SW 1271 (cell line): ENCODE measurements at places on chromosomes 1 and 21.

- no peak for DNase-seq
These were observed 532.0 kb downstream of the RWDD3 start for GRCh38 chr1:95766036-95766435.

DNA sequence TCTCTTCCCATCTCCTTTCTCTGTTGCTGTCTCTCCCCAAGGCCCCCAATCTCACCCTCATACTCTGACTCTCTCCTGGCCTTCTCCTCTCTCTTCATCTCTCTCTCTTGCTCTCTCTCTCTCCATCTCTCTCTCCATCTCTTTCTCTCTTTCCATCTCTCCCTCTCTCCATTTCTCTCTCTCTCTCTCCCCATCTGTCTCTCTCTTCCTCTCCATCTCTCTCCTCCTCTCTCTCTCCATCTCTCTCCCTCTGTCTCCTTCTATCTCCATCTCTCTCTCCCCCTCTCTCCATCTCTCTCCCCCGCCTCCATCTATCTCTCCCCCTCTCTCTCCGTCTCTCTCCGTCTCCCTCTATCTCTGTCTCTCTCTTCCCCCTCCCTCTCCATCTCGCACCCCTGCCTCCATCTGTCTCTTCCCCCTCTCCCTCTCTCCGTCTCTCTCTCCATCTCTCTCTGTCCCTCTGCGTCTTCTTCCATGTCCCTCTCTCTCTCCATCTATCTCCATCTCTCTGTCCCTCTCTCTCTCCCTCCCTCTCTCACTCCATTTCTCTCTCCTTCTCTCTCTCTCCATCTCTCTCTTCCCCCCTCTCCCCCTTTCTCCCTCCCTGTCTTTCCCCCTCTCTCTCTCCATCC lies 16.0 kb upstream of the EPHA8 start:
- no peak for DNase-seq

DNA sequence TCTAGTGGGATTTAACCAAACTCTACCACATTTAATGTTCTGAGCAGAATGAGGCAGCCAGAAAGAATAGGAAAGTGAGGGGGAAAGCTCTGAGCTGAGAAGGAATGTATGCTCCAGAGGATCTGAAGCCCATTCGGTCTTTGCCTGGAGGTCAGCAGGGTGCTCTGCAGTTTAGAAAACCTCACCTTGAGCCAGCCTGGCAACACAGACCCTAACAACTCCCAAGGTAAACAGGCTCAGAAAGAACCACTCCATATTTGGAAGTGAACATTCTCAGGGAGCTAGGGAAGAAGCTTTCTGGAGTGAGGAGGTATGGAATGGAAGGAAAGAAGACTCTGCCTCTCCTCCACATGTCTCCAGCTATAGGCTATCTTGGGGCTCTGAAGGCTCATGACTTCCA lies 398.8 kb downstream of the SEC16B start:
- DNase-seq = no peak

DNA sequence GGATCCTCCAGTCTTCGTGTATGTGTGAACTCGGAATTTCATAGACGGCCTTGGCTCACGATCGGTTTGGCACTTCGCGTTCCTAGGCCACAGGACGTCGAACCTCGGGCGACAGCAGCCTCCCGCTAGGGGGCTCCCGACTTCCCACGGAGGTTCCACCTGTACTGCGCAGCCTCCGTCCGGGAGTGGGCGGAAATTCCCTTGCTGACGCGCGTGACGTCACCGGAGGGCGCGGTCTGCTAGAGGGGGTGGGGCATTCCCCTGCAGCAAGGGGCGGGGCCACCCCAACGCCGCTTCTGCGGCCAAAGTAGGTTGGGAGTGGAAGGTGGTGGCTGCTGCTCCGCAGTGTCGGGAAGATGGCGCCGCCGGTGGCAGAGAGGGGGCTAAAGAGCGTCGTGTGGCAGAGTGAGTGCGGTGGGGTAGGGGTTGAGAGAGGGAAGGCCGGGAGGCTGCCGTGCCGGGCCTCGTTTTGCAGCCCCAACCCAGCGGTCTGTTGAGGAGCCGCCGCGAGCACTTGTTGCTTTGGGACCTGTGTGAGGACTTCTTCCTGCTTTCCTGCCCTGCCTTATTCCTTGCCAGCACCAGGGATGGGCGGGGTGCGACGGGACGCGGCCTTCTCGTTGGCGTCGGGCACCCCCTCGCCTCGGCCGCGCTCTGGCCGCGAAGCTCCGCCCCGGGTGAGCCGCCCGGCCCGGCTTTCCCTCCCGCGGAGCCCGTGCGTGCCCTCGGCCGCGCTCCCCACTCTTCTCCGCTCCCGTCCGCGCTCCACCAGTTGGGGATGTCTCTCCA lies at the start of gene STXBP3:
Gene STXBP3, plus strand, starts transcription at position 293 of the 789 bp plus-strand sequence. Its CDS starts 64 bp downstream, at position 357.
- peak; percentile 90 for DNase-seq

GRCh38 chr21:35275776-35276175 lies 226.7 kb upstream of the RUNX1 start:
- no peak for DNase-seq

DNA sequence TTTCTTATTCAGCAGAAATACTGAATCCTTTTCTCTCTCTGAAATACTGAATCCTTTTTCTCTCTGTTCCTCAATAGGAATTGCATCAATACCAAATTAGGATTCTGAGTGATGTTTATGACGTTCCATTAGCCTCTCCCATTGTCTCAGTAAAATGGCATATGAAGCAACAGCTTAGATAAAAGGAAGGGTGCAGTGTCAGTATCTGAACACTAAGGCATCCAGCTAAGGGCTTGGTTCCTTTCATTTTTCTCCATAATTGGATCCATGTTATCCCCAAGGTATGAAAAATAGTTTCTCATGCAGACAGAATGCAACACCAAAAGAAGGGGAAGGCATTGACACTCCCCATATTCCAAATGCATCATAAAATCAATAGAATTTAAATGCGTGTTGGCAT lies 61.5 kb upstream of the RAVER2 start:
- no peak for DNase-seq

GRCh38 chr1:16971341-16972188 lies 8.9 kb downstream of the MFAP2 start:
- DNase-seq = no peak

GRCh38 chr1:174167265-174167803 lies 8.0 kb downstream of the RABGAP1L start:
- no peak for DNase-seq

DNA sequence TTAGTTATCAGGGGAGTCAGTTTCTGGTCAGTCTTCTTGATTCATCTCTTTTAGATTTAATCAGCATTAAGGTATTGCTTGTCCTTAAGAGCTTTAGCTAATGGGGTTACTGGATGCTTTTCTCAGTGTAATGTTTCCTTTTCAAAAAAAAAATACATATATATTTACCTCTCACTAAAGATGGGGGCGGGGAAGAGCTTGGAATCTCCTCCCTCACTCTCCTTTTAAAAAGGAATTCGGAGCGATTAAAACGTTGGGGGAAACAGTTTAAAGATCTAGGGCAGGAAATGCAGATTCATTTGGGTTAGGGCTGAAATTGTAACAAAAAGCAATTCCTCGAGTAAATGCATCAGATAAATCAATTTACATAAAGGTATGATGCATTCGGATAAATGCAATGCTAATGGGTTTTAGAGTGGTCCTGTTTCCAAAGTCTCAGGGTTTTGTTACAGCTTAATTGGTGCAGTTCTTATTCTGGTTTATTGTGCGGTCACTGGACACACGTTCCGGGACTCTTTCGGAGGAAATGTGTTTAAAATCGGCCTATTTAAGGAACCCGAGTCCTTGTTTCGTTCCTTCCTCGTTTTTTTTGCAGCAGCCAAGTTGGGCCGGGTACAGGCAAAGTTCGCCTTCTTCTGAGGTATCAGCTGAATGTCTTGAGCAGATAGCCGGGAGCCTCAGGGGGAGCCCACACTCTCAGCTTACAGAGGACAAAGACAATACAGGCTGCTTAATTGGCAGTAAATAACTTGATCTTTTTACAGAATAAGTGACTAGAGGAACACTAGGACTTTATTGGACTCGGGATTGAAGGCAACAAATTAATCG lies 1.6 kb downstream of the LMO4 start:
- no peak for DNase-seq

- no peak for DNase-seq
These were observed 40.1 kb downstream of the RSPH1 start for GRCh38 chr21:42455754-42456440.

DNA sequence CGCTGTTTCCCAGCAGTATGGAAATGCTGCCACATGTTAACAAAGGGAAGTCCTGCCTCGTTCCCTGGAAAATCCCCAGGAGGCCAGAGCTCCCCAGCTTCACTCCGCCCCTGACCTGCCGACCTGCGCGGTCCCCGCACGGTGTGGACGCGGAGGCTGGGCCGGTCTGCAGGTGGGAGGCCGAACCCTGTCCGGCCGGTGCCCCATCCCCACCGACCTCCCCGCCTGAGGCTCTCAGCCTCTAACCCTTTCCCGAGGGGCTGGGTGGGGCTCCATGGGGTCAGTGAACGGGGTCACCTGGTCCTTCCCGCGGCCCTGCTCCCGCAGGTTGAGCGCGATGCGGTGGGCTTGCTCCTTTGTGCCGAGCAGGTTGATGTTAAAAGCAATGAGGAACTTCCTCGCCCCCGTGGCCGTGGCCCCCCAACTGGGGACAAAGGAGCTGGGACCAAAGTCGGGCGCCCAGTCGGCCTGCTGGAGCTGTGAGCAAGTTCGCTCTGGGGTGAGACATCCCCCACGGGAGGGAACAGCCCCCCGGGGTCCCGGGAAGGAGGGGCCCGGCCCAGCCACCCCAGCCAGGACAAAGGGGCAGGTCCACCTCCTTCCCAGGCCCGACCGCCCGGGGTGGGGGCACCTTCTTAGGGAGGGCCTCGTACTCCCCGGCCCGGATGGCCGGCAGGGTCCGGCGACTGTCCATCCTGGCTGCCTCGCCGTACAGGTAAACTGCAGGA lies 4.0 kb downstream of the FTCD start:
- DNase-seq = no peak

DNA sequence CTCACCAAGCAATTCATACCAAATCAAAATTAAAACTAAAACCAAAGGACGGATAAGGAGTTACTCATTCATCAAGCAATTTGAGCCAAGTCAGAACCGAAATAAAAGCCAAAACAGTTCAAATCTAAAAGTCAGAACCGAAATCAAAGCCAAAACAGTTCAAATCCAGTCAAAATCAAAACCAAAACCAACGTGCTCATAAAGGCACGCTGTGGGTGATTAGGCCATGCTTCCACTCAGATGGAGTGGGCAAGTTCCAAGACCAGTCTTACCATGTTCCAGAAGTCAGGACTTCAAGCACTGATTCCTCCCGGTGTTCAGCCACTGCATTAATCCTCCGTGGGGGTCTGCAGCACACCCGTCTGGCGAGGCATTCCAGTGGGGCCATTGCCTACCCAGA lies 409.3 kb downstream of the TGFB2 start:
- no peak for DNase-seq

DNA sequence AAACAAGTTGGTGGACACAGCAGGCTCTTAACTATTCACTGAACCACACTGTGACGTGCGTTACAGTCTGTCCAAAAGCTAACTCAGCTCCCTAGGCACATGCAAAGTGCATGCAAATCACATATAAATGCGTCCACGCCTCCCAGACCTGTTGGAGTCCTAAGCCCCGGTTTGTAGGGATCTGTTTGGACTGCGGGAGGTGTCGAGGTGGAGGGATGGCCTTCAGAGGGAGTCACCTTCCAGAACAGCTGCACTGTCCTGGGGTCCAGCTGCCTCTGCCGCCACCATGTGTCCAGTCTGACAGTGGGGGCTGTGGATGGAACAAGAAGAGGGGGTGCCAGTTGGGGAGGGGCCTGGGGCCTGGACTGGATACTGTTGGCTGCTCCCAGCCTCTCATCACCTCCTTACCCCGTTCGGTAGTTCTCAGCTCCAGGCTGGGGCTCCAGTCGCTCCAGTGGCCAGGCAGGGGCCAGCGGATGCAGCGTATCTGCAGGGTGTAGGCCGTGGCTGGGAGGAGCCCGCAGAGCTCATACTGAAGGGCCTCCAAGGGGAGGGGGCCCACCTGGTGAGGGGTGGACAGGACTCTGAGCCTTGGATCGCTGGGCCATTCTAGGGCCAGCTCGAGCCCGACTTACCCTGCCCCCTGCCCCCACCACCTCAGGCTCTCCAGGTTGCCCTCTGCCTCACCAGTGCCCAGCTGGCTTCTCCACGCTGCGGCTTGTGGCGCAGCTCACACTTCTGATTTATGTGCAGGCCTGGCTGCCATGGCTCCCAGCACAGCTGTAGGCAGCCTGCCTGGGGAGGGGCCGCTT lies 7.9 kb upstream of the MRPS15 start:
- no peak for DNase-seq

DNA sequence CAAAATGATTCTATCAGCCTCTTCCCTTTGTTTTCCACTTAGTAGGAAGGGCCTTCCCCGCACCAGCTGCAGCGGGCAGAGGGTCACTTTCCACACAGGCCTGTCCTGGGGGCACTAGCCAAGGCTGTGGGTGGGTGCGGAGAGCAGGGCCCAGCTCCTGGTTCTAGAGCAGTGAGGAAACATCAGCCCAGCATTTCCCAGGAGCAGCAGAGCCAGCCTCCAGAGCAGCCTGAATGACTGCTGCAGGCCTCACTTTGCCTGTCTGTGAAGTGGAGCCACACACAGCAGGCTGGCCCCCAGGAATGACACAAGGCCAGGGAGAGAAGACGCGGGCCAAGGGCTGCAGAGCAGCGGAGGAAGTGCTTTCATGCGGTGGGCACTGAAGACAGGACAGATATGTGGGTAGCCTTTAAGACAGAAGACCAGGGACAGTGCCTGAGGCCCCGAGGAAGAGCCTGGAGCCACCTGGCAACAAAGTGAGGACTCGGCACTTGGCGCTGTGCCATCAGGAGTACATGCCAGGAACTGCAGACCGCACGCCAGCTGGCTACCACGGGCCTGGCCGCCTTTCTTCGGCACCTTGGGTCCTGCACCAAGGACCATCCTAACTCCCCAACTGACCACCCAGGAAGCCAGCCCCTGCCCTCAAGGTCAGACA lies 42.0 kb downstream of the ACOT7 start:
- DNase-seq = no peak

DNA sequence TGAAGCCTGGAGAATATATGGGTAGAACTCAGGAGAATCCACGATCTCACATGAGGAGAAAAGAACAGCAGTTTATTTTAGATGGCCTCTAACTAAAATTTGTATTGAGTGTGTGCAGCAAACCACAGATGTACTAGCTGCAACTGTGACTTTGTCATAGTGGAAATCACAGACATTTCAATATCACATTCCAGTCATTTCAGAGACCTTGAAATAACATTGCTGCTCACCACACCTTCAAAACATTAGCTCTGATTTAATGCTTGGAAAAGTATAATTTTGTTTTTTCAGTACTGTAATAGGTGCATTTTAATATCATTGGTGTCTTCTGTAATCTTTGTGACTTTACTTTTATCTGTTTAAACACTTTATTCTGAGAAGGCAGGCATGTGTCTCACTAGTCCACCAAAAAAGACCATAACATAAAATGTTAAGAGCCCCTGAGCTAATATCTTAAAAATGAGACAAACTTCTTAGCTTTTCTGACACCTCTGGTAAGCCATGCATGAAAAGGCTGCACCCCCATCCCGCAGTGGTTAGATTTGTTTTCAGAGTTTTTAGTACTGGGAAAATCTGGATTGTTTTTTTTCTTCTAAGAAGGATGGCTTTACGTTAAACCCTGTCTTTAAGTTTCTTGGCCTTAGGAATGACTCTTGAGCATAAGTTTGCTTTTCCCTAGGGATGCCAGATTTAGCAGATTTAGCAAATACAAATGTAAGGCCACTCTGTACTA lies 30.1 kb downstream of the KCNJ15 start:
- DNase-seq = no peak

GRCh38 chr1:234271243-234271606 lies 102.0 kb upstream of the COA6 start:
- DNase-seq = no peak
